ENCODE measurements at places on chromosomes 5 and 9.
A peak's percentile ranks its signal among the peaks of the same experiment; 100 is the strongest.

DNA sequence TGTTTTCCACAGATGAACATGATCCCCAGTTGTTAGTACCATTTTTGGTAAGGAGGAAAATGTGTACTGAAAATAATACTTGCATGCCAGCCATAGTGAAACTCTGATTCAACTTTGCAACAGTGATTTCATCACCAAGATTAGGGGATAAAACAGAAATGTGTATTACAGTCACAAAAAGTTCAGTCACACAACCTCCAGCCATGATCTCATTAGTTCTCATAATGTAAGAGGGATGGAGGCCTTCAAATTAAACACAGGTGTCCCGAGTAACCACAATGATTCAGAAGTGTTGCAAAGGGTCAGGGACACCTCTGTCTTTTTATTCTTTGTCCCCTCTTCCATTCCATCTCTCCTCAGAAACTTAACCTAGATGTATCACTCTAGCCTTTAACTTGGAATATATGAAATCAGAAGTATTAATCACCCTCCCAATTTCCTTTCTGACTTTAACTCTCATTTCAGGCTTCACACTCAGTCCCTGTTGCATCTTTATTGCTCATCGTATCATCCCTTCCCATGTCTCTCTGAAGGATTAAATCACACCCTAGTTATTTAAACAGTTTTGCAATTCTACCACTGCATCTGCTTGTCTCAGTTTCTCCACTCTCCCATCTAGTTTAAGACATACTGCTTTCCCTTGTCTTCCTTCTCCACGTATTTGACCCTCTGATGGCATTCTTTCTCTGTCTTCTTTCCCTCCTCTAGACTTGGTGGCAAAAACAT, 291.2 kb downstream of the ADAMTS6 start:
- DNase-seq = no peak

DNA sequence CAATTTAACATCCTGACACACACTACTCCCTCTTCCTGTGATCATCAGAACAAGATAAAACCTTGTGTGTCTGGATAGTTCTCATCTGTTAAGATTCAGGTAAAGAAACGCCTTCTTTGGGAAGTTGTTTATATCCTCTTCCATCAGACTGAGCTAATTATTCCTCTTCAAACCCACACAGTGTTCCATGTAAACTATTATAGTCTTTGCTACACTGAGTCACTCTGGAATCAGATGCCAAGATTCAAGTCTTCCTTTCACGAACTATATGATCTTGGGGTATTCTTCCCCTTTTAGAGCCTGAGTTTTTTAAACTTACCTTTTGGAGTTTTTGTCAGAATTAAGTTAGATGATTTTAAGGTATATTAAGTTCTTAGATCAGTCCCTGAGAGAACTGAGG, 2.0 kb downstream of the OR1J1 start:
- no peak for DNase-seq

GRCh38 chr9:133532937-133533668, 1.4 kb upstream of the ADAMTSL2 start:
- peak; percentile 56 for DNase-seq

- DNase-seq = no peak
Measured at GRCh38 chr5:115351356-115352195, 55.1 kb upstream of the CCDC112 start.

GRCh38 chr5:35133186-35133585, 85.4 kb upstream of the AGXT2 start:
- DNase-seq = no peak

GRCh38 chr9:91978740-91979414, 28.8 kb upstream of the ROR2 start:
- no peak for DNase-seq

DNA sequence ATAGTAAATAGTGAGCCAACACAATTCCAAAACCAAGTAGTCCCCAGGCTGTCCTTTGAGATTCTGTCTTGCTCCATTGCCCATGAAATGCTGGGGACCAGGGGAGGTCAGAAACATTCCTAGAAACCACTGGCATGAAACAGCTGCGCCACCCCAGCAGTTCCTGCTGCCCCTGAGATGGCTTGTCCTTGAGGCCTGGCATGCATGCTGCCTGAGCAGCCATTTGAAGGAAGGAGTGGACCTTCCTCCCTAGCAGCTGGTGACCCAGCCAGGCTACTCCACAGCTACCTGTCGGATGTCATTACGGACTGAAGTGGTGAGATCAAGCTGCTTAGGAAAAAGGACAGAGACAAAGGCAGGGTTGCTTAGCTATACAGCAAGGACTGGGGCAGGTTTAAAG, 260.6 kb downstream of the DENND1A start:
- no peak for DNase-seq

DNA sequence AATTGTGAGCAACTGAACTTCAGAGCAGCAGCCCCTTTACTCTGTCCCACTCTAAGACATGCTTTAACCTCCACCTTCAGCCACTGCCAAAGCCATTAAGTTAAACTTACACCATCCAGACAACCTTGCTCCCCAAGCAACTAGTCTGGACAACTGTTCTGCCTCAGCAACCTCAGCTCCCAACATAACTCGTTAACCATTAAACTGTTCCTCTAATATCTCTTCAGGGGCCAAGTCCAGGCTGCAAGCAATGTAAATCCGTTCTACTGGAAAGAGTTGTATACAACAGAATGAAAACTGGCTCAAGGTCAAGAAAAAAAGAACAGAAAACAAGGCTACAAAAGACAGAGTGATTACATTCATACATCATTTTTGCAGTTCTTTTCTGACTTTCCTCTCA, 131.7 kb upstream of the TARS1 start:
- no peak for DNase-seq

- no peak for DNase-seq
Measured at GRCh38 chr9:3014178-3014577, 170.3 kb upstream of the PUM3 start.

DNA sequence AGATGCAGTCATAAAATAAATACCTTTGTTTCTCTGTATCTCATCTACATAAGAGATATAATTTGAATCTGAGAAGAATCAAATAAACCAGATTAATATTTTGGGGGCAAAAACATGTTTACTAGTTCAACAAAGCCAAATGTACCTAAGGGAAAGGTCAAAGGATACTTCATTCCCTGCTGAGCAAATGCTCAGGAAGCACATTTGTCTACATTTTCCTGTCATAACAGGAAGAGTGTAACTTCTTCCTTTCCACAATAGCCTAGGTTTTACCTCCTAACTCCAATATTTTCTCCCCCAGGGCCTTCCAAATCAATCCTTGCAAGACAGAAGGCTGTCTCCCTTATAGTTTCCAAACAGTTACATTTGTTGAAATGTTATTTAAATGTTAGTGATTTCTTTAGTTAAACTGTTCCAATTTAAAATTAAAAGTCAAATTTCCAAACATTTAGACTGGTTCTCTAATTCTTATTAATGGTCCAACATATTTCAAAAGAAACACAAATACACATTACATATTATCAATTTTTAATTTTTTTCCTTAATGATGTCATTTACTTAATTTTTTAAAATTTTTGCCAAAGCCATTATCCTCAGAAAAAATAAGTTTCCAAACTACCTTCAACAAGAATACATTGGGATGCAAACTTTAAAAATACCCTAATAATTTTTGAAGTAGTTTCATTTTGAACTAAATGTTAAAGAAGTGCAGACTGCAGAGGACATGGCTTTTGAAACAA, 67.8 kb downstream of the MEF2C start:
- no peak for DNase-seq

GRCh38 chr9:137967280-137967953, 89.8 kb downstream of the CACNA1B start:
- no peak for DNase-seq

DNA sequence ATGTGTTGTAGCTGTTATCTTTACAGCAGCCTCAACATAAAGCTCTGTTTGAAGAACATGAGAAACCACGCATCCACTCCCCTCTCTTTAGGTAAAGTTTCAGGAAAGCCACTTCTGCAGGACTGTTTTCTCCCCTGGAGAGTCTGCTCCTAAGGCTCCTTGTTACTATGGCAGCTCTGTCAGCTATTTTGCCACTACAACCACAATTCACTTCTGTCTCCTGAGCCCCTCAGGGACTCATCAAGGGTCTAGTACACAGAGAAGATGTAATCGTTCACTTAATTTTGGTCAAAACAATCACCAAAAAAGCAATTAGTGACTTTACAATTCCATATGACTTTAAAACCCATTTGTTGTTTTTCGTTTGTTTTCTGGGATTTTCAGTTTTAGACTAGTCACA, 157.7 kb downstream of the FBN2 start:
- DNase-seq = no peak

DNA sequence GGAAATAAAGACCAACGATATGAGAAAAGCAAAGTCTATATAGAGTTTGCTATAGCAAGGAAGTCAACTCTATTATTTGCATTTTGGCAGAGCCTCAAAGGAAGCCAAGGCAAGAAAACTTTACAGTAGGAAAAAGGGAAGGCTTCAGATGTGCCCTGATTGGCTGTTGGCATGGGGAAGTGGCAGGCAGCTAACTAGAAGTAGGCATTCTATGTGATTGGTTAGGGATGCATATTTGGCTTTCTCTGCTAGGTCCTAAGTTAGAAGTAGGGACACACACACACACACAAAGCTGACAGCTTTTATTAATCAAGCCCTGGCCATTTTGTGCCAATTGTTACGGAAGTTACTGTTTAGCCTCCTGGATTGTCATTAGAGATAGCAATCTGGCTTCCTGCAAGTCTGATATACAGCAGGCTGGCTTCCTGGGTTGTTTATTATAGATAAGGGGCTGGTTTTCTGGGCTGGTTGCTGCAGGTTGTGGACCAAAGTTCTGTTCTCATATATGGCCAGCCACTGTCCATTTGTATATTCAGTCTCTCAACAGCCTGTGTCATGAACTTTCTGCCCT, 308.1 kb upstream of the GRAMD2B start:
- DNase-seq = no peak

GRCh38 chr9:92179286-92180001, 64.2 kb upstream of the SPTLC1 start:
- DNase-seq = no peak

DNA sequence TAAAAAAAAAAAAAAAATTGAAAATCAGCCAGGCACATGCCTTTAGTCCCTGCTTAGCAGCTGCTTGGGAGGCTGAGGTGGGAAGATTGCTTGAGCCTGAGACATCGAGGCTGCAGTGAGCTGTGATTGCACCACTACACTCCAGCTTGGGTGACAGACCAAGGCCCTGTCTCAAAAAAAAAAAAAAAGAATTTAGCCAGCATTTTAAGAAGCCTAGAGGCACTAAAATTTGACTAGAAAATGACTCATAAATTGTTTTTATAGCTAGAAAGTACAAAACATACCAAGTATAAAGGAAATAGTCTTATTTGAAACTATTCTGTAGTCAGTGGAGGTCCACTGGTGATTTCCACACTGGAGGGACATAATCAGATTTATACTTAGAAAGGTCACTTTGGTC, 17.5 kb downstream of the LRRC70 start:
- no peak for DNase-seq

DNA sequence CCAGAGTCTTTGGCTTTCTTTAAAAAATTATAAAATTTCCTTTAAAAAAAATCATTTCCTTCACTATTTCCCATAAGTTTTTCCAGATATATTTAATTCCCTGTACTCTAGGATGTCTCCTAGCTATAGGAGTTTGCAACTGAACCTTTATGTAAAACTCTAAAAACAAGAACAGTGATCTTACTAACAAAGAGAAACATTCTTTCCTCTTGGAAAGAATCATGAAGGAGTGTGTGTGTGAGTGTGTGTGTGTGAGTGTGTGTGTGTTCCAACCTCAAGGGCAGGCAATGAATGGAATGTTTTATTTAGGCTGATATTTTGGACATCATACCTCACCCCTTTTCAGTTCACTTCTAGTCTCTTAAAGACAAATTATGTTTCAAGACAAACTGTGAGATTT, 309.2 kb downstream of the CEMIP2 start:
- DNase-seq = no peak

DNA sequence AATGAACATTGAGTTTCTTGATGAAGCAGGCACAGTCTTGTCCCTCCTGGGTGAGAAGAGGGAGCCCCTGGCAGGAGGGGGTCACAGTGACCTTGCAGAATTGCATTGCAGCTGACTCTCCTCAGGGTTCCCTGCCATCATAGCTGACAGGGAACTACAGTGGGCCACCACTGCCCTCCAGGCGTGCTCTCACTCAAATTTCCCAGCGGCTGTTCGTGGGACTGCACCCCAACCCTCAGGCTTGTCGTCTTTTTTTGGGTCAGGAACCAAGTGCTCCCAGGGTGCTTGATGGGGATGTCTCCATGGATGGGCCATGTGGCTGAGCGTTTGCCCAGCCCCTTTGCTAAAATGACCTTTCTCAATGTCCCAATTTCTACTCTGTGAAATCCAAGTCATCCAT, 215.8 kb downstream of the MELK start:
- no peak for DNase-seq

DNA sequence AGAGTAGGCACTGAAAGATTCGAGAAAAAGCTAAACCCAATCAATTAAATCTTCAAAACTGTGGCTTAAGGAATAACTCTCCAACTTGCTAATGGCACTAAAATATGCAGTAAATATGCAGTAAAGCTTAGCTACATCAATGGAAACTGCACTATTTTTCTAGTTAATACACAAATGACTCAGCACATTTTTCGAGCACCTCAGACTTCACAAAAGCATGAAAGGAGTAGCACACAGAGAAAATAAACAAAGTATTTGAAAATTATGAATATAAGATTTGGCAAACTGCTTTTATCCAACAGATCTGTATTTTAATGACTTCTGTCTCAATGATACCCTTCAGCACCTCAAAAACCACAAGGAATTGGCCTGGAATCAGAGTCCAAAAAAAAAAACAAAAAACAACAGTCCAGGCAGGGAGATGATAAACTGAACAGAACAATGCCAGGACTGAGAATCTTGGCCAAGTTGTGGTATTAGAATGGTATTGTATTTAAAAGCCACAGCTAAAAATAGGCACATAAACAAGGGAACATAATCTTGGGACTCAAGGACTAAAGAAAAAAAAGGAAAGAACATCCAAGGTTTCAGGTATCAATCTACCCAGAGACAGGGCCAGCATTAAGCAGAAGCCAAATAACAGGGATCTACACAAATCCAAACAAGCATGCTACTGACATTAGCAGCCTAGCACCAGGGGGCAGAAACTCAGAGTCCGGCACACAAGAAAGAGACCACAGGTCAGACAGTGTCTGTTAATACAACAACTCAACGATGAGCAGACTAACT, 21.4 kb downstream of the TMEM245 start:
- peak; percentile 38 for DNase-seq

DNA sequence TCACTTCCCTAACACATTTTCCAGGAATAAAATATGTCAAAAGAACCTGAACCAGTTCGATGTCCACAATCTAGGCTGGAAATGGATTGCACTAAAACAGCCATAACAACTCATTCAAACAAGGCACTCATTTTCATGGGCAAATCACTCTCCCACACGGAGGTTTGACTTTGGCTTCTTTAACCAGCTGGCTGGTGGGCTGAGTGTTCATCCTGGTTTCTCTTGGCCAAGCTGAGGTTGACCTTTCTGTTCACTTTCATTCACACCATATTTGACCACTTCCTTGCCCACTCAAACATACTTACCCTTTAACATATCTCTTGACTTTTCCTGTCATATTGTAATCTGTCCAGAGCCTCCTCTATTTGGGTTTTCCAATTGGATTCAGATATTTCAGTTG, 5.4 kb downstream of the IL7R start:
- DNase-seq = no peak

GRCh38 chr5:87966213-87966612, 302.4 kb downstream of the TMEM161B start:
- DNase-seq = no peak

- DNase-seq = no peak
Measured at GRCh38 chr9:78236551-78236910, 656 bp downstream of the CEP78 start.
